ENCODE measurements at places on chromosomes 12 and 14.
A peak's percentile ranks its signal among the peaks of the same experiment; 100 is the strongest.

- peak; percentile 46 for DNase-seq
Observed at GRCh38 chr14:91413547-91414474, 3.8 kb downstream of the CCDC88C start.

DNA sequence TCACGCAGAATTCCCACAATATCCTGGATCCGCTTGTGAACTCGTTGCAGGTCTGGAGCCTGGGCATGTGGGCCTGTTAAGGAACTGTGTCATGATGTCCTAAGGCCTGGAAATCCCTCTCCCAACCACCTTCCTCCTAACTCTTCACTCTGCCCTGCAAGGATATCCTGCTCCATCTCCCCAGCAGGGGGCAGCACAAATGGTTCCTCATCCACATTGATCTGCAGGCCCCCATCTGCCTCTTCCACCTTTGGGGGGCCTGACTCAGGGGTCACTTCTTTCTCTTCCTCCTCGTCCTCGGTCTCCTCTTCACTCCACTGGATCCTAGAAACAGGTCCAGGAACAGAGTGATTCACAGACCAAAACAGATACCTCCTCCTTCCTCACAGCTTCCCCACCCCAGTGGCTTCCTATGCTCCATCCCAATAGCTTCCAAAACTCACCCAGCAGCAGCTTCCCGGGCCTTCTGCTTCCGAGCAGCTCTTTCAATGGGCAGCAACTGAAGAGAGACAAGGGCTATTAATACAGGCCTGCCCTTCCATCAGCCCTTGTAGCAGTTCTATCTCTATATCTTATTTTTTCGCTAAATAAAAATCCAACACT is 4.5 kb downstream of the NOP2 start:
- DNase-seq, result peak; percentile 77

- no peak for DNase-seq
Observed at GRCh38 chr12:56718149-56718548, 7.0 kb downstream of the NACA start.

DNA sequence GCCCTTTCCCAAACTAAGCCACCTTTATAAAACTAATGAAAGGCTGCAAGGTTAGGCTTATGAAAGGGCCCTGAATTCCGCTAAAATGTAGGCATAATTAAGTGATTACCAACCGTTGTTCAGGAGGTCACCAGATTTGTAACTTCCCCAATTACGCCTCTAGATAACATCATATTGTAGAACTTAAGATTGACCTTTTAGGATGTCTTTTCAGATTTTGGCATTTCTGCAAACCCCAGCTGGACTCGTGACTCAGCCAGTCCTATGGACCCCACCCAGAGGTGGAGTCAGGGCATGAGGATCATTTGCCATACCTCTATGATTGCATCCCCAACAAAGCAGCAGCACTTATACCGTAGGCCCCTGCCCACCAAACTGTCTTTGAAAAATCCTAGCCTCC is 3.7 kb upstream of the LPCAT3 start:
- no peak for DNase-seq

GRCh38 chr12:47155457-47156166 is 75.9 kb upstream of the AMIGO2 start:
- DNase-seq, result no peak

DNA sequence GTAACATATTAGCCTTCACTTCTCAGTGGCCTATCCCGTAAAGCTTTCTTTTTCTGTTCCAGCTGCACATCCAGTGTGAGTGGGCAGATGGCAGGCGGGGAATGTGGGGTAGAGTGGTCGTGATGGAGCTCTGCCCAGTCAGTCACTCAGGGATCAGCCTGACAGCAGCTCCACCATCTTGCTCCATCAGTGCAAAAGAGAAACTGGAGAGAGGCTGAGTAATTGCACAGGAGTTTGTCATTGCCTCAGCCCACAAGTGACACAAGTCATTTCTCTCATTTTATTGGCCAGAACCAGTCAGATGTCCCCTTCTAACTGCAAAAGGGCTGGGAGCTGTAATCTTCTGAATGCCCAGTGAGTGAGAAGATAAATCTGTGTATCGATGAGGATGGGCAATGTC is 66.5 kb downstream of the ATP23 start:
- DNase-seq, result no peak

GRCh38 chr14:36818246-36818645 is 156.6 kb downstream of the PAX9 start:
- no peak for DNase-seq

- no peak for DNase-seq
Observed at GRCh38 chr12:14171106-14171505, 189.7 kb upstream of the GRIN2B start.

DNA sequence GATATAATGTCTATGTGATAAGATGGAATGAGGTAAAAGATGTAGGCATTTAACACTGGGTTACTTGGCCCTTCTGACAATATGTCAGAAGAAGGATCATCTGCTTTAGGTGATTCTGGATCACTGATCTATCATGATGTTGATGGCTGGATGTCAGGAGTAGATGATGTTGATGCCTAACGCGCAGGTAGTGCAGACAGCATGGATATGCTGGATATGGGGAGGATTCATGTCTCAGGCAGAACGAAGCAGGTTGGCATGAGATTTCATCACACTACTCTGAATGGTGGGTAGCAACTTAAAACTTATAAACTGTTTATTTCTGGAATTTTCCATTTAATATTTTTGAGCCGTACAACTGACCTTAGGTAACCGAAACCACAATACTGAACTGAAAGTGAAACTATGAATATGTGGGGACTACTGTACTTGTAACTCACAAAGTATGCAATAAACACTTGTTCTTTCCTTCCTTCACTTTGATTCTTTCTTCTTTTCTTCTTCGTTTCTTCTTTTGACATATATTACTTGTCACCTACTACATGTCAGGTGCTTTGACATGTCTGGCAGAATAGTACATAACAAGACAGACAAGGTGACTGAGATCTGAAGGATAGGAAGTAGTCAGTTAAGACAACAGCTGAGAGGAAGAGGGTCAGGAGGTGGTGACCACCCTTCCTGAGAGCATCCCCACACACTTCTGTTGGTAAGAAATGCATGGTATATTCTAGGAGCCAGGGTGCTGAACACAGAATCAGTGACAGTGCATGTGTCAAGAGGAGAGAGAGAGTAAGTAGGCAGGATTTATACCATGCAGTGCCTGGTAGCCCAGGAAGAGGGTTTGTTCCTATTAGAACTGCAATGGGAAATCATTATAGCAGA is 238.8 kb downstream of the PPFIA2 start:
- DNase-seq, result no peak

- no peak for DNase-seq
Observed at GRCh38 chr12:23699031-23699430, 250.4 kb downstream of the SOX5 start.

GRCh38 chr12:123141615-123142517 is 9.0 kb downstream of the PITPNM2 start:
- DNase-seq, result no peak

DNA sequence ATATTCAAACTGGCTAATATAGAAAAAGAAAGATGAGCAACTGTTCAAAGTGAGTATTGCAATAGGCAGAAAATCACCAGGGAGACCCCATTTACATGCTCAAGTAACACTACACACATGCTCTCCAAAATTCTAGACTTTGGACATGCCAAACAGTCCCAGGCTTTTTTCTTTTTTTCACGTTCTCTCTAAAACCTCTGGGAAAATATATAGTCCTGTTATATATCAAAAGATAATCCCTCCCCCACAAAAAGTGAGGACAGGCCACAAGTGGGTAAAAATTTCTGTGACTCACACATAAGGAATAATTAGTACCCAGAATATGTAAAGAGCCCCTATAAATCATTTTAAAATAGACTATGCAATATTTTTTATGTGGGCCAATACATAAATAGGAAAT is 55.2 kb downstream of the EFCAB11 start:
- DNase-seq, result no peak

- no peak for DNase-seq
Observed at GRCh38 chr14:22296722-22297121, 292.3 kb downstream of the DAD1 start.

- peak; percentile 86 for DNase-seq
Observed at GRCh38 chr14:71138448-71139293, 231.4 kb downstream of the PCNX1 start.

DNA sequence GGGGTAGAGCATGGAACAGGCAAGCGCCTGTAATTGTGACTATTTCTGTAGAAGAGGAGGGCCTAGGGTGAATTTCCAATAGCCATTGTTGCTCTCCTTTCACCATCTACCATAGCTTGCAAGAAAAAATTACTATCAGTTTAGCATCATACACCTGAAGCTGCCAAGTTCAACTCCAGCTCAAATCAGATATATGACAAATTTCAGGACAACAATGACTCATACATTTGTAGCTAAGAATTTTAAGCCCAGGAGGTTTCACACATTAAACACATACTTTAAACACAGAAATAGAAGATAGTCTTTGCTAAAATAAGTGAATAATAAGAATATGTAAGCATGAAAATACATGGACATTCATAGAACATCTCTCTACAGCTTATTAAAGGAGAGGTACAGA is 17.6 kb upstream of the G2E3 start:
- no peak for DNase-seq

DNA sequence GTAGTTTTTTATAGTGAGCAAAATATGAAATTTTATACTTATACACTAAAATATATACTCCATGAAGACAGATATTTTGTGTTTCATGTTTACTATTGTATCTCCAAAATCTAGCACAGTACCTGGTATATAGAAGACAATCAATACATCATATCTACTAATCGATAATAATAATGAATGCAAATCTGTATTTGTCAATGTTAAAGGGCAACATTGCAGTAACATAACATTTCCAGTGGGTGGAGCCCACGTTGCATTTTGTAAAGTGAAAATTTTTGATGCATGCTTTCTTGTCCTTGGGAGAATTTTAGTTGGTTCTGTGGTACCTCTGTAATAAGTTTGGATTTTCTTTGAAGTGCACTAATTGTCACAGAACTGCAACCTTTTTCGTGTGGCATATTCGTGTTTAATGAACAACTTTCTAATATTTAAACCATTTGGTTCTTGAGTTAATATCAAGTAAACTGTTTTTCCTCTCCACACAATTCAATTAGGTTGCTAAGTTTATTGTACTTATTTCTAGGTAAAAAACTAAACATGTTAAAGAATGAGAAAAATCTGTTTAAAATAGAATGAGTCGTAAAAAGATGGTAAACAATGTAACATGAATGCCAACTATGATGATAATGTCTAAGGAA is 47.4 kb downstream of the AVPR1A start:
- DNase-seq, result peak; percentile 45

DNA sequence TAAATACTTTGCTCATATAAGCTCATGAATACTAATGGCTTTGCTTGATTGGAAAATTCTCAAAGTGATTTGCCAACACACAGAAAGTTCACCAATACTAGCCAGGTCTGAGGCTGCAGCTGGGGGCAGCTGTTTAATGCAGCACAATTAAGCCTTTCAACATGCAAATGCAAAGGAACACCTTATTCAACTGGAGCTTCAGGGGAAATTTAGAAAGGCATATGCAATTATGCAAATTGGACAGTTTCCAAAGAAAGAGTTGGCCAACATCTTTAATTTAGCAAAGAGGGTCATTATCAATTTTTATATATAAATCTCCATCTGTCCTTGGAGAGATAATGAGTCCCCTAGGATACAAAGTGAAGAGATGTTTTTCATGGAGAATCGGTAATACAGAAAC is 40.2 kb upstream of the OTOGL start:
- no peak for DNase-seq

- no peak for DNase-seq
Observed at GRCh38 chr12:121086781-121087295, 45.8 kb upstream of the P2RX7 start.

- no peak for DNase-seq
Observed at GRCh38 chr12:63922474-63922873, 78.0 kb downstream of the SRGAP1 start.

- no peak for DNase-seq
Observed at GRCh38 chr12:111249018-111249370, 119.9 kb downstream of the PHETA1 start.

DNA sequence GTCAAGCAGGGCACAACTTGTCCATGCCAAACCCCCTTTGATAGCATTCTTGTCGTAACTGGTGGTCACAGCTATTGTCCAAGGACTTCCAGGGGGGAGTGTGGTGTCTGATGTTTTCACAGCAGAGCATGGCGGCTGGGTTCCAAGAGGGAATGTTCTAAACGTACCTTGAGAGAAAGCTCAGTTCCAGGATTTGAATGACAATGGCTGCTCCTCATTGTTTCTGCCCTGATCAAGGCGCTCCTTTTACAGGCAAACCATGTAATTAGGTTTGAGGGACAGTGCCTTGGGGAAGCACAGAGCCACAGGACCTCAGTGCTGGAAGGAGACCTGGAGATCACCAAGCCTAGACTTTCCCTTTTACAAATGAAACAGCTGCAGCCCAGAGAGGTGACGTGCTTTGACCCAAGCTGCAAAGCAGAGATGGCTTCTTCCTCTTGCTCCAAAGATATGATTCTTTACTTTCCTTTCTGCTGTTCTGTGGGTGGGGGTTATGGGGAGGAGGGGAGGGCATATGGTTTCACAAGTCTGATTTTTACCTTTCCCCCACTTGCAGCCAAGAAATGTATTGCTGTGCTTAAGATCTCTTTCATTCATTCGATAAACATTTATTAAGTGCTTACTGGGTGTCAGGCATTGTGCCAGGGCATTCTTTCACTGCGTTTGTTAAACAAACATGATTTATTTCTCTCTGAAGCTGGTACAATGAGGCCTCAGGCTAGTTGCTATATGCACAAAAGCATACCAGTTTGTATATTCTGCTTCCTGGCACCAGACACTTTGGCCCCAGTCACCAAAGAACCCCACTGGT is 172.8 kb downstream of the KTN1 start:
- no peak for DNase-seq

GRCh38 chr14:69183735-69184134 is 7.6 kb upstream of the EXD2 start:
- DNase-seq, result no peak

GRCh38 chr12:4589941-4590340 is 27.9 kb downstream of the DYRK4 start:
- no peak for DNase-seq

DNA sequence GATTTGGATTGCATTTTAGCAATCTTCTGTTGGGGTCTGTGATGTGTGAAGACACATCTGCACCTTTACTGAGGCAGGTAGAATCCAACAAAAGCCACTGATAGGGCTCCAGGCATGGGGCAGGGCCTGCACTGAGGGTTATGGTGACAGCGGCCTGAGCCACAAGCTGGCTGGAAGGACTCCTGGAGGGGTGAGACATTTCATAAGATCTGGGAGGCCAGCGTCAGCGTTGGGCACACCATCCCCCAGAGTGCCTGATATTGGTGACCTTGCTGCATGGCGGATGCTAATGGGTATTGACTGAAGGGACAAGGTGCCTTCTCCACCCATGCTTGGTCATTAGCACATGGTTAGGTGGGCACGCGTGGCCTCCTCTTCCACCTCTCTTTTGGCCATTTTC is 187.6 kb downstream of the CACNA1C start:
- DNase-seq, result no peak

DNA sequence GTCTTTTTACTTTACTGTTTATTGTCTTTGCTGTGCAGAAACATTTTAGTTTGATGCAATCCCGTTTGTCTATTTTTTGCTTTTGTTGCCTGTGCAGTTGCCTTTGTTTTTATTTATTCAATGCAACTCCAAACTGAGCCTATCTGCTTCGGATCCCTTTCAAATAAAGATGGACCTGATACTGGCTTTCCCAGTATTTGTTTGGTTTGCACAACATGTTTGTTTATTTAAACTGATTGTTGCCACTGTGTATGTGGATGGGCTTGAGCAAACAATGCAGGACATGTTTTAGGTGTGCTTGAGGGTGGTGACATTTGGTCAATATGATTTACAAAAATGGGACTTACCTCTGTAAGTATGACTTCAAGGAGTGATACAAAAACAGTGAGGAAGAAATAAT is 6.7 kb downstream of the TRHDE start:
- DNase-seq, result no peak

- no peak for DNase-seq
Observed at GRCh38 chr12:64171715-64172114, 50.4 kb downstream of the KICS2 start.

GRCh38 chr14:53060046-53060445 is 93.1 kb downstream of the DDHD1 start:
- no peak for DNase-seq

Data from D341Med (cell line).